ENCODE measurements at places on chromosomes 3 and 15.
A peak's percentile ranks its signal among the peaks of the same experiment; 100 is the strongest.

DNA sequence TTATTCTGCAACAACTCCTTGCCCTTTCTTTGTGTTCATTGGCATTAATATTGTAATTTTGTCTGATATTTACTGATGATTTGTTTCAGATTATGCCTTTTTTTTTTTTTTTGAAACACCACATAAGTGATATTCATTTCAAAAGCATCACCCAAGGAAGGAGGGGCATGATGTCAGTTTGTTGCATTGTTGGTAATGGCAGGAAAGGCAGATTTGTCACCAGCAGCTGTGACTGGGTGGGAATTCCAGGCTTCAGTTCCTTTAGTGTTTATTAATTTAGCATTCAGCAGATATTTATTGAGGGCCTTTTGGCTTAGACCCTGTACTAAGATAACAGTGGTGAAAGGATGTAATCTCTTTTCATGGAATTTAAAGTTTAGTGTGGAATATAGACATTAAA is 19.5 kb downstream of the SENP2 start:
- DNase-seq = no peak

DNA sequence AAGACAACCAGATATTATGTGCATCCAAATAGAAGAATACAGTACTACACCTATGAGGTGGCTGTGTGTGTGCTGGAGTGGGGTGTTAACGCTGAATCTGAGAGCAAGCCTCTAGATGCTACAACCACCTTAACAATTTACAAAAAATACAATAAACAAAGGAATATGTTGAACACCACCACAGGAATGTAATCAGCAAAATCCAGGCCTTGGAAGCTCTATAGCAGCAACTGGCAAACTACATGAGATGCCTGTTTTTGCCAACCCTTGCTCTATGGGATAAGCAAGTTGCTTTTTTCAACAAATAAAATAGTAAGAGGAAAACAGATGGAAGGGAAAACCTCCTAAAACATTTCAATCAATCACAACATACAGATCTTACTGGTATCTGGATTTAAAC is 23.9 kb downstream of the SLTM start:
- no peak for DNase-seq

- no peak for DNase-seq
Observed at GRCh38 chr15:58329211-58329610, 102.6 kb upstream of the LIPC start.

GRCh38 chr15:101221902-101222301 is 29.9 kb downstream of the CHSY1 start:
- no peak for DNase-seq

GRCh38 chr15:58228718-58229117 is 90.5 kb downstream of the AQP9 start:
- DNase-seq = no peak

- DNase-seq = no peak
Observed at GRCh38 chr15:90394748-90395442, 6.9 kb downstream of the IQGAP1 start.

DNA sequence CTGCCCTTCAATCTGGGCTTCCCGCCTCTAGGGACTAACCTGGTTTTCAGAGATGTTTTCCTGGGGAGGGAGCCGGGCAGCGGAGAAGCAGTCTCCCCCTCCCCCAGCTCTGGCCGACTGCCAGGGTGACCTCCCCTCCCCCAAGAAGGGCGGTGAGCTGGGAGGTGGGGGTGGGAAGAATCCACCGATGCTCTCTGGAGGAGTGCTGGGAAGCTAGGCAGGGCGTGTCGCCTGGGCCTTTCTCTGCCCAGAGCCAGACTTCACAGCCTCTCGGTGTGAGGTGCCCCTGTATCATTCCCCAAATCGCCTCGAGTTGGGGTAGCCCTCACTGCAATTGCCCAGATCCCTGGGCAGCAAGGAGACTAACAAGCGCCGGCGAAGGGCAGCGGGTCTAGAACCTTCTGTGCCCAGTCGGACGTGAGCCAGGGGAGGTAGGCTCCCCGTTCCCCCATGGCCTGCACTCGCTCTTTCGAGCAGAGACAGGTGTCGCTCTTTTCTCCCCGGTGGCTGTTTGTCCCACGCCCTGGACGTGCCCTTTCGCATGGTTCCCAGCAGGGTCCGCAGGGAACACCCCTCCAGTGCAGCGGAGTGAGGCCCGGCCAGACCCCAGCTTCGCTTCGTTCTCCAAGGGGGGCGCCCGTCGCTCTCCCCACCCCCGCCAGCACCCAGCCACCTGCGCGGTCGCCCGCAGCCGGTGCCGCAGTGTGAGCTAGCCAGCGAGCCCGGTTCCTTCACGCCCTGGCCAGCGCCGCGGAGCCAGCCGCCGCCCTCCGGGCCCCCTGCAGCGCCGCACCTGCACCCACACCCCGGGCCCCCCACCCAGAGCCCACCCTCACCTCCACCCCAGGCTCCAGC is 1.1 kb downstream of the RAB6B start:
- no peak for DNase-seq

DNA sequence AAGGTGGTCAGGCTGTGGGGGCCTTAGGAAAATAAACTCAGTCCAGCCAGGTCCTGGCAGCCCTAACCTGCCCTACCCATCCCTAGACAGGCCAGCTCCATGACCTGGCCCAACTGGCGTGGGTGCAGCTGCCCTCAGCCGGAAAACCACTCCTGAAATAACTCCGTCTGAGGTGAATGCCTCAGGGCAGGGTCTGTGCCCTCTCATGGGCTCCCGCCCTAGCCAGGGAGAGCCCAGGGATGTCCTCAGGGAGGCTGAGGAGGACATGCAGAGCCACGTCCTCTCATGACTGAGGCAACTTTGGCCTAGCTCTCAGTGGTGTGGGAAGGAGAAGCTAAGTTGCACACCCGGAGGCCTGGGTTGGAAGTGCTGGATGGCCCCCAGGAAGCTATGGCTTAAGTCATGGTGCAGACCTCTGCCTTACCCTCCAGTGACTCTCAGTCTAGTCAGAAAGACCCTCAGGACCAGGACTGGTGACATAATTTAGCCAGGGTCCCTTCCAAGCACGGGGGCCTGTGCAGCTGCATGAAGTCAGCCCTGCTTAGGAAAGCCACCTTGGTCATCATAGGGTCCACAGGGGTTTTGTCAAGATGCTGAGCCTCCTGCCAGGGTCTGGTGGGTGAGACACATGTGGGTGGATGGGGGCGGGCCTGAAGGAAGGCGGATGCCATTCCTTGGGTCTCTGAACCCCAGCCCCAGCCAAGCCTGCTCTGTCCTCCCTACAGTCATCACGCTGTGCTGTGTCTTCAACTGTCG is 7.4 kb downstream of the TMIE start:
- DNase-seq = no peak

- DNase-seq = peak; percentile 70
Observed at GRCh38 chr15:93829115-93829870, 402.1 kb upstream of the MCTP2 start.

DNA sequence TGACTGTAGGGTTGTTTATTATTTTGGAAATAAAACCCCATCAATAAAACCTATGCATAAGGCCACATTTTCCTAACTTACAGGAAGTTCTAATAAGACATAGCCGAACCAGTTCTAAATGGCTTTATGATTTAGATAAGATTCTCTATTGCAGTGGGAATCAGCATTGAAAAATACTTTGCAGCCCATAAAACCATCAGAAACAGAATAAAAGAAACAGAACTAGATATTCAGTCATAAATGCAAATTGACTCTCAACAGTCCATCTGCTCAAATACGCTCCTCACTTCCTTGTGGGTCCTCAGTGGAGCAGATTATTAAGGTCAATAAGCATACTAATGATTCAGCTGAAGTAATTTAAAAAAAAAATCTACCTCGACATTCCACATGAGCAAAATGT is 8.8 kb downstream of the SATB1 start:
- no peak for DNase-seq

- DNase-seq = no peak
Observed at GRCh38 chr3:185896636-185897035, 41.2 kb downstream of the TRA2B start.

GRCh38 chr15:70502529-70502928 is 260.8 kb downstream of the UACA start:
- no peak for DNase-seq

GRCh38 chr3:156675830-156676767 is 1.7 kb downstream of the TIPARP start:
- peak; percentile 81 for DNase-seq

- DNase-seq = no peak
Observed at GRCh38 chr3:49484471-49484870, 14.4 kb downstream of the DAG1 start.

GRCh38 chr3:158105710-158106253 is 438 bp downstream of the SHOX2 start:
- DNase-seq = peak; percentile 37

All from SW480 (cell line).